ENCODE measurements at places on chromosomes 7 and 10. TPM values are rescaled to one million over a fixed set of nuclear protein-coding genes. Genes with fewer than 3 reads are reported as not detected.

SEMA3D gene
- 3.5 TPM for total RNA-seq

RBAK gene
- 16.1 TPM for total RNA-seq

SVIL gene
- 15.4 TPM for total RNA-seq

GRCh38 chr7:154688952-154689351 is 314.0 kb downstream of the PAXIP1 start:
- no peak for DNase-seq

DNA sequence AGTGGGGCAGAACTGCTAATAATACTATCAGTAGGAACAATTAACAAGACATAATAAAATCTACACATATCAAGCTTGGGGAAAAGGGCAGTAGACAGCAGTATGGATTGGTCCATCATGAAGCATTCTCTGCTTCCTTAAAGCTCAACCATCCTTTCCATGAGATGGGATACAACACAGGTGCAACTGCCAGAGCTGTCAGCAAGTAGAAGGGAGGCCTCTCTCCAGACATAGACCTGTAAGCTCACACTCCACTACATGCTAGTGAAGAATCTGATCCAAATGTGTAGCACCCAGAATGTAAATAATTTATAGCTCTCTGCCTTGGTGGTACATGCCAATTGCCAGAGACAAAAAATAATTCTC is 41.5 kb upstream of the ANAPC16 start:
- DNase-seq = no peak

GRCh38 chr10:34528320-34528719 is 286.8 kb downstream of the PARD3 start:
- no peak for DNase-seq

- no peak for DNase-seq
Observed at GRCh38 chr7:121605317-121605680, 209.2 kb upstream of the FAM3C start.

DNA sequence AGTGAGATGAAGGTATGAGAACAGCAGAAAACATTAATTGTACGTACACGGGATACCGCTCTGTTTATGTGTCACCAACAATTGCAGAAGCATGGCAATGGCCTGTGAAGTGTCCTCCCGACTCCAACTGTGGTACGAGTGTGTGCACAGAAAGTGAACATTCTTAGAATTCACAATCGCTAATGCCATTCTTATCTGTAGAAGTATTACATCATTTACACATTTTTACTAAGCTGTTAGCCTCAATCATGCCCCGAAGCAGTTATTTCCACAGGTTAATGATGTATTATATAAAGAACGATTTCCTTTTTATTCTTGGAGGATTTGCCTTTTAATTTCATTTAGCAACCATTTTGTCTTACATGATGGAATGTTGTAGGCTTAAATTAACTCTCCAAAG is 103.4 kb downstream of the EVX1 start:
- no peak for DNase-seq

- DNase-seq = no peak
Observed at GRCh38 chr10:58867683-58868082, 308.8 kb upstream of the PHYHIPL start.

- DNase-seq = no peak
Observed at GRCh38 chr7:116578526-116578925, 53.7 kb downstream of the CAV1 start.

GRCh38 chr7:64893401-64893800 is 9.7 kb upstream of the ZNF273 start:
- DNase-seq = no peak

DNA sequence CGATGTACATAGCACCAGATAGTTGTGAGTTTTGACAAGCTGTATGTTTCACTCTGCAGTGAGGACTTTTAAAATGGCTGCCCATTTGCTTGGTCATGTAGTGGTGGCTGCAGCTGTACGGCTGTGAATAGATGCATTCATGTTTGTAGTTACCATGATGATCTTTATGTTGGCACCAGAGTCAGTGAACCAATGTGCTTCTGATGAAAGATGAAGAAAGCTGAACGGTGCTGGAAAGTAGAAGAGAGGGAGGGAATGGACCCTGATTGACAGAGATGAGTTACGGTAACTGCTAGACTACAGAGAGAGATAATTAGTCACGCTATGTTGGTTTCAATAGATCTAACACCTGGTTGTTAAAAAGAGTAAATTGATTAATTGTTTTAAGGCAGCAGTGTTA is 256.8 kb downstream of the CELF2 start:
- DNase-seq = no peak

- DNase-seq = no peak
Observed at GRCh38 chr7:1969459-1970284, 263.1 kb downstream of the MAD1L1 start.

- DNase-seq = no peak
Observed at GRCh38 chr7:47327346-47327697, 254.6 kb downstream of the TNS3 start.
